ENCODE measurements at places on chromosomes 11 and 22.

GRCh38 chr11:62217191-62217748, 8.8 kb downstream of the SCGB2A1 start:
- peak; percentile 26 for DNase-seq

DNA sequence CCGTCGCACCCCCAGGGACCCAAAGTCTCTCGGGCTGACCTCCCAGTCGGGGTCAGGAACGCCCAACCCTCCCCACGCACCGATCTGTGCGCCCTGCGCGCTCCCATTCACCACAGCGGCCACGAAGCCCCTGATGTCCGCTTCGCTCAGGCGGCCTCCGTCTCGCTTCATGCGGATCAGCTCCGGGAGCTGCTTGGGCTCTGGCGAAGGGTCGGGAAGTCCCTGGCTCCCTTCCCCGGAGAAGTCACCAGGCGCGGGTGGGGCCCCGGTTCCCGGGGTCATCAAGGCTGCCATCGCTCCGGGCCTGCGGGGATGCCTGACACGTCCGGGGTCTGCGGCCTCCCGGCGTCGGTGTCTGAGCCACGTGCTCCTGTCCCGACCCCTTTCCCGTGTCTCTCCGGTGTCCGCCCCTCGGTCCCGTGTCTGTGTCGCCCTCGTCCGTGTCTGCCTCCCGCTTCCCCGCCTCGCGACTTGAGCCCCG, 356 bp downstream of the TYMP start:
- DNase-seq = no peak

DNA sequence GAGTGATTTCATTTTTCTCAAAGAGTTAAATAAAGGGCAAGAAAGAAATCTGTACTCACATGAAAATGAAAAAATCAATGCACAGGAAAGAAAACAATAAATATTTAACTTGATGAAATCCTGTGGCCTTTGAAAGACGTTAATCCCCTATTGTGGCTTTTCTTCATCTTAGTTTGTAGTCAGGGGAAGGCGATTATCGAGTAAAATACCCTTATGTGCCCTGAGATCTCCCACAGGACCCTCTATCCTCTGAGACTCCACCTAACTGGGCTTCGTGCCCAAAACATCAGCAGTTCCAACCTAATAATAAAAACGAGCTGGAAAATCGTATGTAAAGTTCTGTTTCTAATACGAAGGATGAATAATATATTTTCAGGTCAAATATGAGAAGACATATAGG, 208.2 kb upstream of the ZC3H12C start:
- no peak for DNase-seq

- no peak for DNase-seq
These were observed 2.5 kb upstream of the SUSD2 start for GRCh38 chr22:24178502-24179440.

DNA sequence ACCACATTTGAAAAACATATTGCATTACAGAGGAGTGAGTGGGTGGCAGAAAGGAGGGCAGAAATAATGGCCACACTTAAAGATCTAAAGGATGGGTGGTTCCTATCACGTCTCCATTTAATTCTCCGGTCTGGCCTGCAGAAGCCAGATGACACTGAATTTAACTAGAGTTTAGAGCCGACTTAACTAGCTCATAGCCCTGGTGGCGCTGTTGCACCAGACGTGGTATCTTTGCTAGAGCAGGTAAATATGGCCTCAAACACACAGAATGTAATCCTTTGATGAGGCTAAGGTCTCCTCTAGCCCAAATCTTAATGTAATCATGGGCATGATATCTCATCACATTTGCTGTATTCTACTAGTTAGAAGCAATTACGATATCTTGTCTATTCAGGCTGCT, 51.5 kb upstream of the GAL start:
- DNase-seq = peak; percentile 24

- DNase-seq = no peak
These were observed 3.1 kb downstream of the TAF10 start for GRCh38 chr11:6608726-6609501.

DNA sequence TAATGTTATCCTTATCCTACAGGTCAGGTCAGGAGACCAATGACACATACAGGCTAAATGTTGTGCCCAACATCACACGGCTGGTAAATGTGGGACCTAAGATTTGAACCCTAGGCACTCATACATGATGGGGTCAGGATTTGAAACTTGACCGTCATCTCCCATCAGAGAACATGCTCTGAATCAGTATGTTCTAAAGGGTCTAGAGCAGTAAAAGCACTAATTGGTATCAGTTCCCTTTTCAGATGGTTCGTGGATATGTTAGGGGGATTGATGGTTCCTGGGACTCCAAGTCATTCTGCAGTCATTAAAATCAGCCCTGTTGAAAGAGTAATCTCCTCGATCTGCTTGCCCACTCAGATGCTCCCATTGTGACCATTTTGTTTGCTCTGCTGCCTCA, 65.5 kb downstream of the BMAL1 start:
- no peak for DNase-seq

- no peak for DNase-seq
These were observed 5.1 kb downstream of the APOL2 start for GRCh38 chr22:36234213-36234612.

- no peak for DNase-seq
These were observed 1385.0 kb downstream of the TBC1D22A start for GRCh38 chr22:48147404-48147803.
